ENCODE measurements at places on chromosomes 2 and 18.

- no peak for DNase-seq
These were observed 40.5 kb upstream of the AP1S3 start for GRCh38 chr2:223877721-223878410.

DNA sequence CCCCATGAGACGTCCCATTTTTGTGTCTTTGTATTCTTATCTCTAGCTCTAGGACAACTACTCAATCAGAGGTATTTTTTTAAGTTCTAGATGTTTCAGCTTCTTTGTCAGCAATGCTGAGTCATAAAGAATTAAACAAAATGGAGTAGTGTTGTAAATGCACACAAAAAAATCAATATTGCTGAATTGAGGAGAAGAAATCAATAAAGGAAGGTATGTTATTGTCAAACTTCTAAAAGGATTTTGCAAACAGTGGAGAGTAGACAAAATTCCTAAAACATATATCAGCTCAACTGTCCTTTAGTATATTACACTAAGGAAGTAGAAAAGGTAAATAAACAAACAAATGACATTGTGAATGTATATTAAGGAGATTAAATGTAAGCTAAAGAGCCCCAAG lies 726.1 kb upstream of the NRXN1 start:
- DNase-seq = no peak

- DNase-seq = no peak
These were observed 64.9 kb downstream of the CDH2 start for GRCh38 chr18:28112056-28112470.

DNA sequence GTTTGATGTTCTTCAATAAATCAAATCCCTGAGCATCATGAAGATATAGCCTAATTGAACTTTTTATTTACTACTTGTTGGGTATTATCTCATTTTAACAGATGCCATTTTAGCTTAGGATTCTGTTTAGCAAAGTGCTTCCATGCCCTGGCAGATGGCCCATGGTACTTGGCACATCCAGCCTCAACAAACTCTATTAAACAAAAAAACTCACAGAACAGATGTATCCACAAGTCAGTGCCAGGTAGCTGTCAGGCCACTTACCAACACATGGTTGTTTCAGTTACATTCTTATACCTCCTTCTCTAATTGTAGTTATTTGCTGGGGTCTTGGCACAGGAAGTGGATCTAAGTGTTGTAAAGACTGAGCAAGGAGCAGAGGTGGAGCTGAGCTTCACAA lies 29.6 kb downstream of the GAD1 start:
- no peak for DNase-seq

DNA sequence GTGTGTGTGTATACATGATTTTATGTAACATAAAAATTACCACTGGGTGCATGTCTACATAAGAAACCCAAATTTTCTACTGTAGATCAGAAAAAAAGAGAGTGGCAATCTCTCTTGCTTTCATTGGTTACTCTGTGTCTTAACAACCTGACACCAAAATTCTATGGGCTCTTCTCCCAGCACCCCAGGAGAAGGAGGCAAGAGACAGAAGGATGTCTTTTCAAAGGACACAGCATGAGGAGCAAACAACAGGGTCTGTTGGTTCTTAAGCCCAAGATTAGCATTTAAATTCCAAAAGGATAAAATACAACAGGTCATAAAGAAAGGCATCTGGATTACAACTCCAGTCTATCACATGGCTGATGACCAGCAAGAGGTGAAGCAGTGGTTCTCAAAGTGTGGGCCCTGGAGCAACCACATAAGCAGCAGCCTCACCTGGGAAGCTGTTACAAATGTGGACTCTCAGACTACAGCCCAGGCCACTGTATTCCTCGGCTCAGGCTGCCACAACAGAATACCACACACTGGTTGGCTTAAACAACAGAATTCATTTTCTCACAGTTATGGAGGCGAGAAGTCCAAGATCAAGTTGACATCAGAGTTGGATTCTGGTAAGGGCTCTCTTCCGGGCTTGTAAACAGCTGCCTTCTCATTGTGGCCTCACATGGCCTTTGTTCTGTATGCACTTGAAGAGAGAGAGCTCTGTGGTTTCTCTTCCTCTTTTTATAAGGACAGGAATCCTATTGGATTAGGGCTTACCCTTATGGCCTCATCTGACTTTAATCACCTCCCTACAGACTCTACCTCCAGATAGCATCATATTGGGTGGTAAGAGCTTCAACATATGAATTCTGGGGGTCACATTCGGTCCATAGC lies 79.8 kb upstream of the RNF152 start:
- no peak for DNase-seq

- DNase-seq = no peak
These were observed 22.2 kb downstream of the SOWAHC start for GRCh38 chr2:109636317-109636716.

DNA sequence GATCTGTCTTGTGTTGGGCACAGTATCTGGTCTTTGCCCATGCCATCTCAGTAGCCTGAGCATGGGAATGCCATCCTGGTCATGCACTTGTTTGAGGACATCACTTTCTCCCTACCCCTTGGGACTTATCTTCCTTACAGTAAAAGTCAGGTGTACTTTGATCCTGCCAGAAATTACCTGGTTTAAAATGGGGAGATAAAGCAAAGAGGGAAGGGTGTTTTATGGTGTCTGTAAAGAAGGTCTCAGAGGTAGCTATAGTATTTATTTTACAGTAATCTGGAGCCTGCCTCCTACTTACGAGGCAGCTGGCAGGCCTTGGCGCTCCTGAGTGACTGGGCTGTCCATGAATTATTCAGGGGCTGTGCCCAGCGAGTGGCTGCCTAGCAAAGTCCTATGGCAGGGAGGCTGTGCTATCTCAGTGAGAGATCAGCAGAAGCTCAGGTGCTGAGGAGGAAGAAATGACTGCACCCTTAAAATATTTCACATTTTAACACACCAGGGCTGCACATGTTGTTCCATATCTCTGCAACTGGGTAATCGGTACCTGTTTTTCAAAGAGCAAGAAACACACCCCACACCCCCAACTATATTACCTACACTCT lies 93.9 kb downstream of the SPTBN1 start:
- no peak for DNase-seq

GRCh38 chr2:109619032-109619615 lies 5.0 kb downstream of the SOWAHC start:
- no peak for DNase-seq

GRCh38 chr2:27291865-27292264 lies 9.6 kb downstream of the TRIM54 start:
- no peak for DNase-seq

DNA sequence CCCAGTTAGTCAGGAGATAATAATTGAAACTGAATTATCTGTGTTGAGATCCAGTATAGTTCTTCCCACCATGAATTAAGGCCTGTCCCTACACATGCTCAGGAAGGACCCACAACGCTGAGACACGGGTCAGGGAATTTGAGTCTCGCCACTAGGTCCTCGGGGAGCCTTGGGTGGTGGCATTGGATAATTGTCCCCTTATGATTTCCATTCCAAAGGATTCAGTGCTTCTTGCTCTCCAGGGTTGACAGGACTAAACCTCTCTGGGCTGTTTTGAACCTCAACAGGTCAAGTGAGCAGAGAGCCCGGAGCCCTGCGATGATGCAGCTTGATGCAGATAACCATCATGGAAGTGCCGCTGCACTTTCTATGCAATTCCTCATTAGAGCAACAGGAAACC lies 253.7 kb upstream of the PXDN start:
- DNase-seq = no peak

DNA sequence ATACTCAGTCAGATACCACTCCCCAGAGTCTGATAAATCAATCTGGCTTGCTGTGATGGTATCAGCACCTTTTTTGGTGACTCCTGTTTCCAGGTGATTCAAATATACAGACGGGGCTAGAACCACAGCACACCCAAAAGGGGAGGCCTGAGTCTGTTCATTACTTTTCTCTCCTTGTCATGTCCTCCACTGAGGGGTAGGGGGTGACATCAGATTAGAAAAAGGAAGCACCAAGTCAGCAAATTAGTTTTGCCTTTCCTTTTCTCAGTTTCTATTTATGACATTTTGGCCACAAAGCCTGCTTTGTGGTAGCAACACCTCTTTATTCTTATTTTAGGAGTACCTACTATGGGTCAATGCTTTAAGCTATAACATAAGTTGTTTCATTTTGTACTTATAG lies 127.4 kb downstream of the CCDC102B start:
- DNase-seq = no peak

- no peak for DNase-seq
These were observed 170.3 kb upstream of the VRK2 start for GRCh38 chr2:57876313-57876712.

GRCh38 chr2:38260972-38261371 lies 116.1 kb downstream of the ATL2 start:
- no peak for DNase-seq

GRCh38 chr2:27849558-27850205 lies 40.5 kb downstream of the RBKS start:
- no peak for DNase-seq

- no peak for DNase-seq
These were observed 664.4 kb upstream of the SLC8A1 start for GRCh38 chr2:41116106-41116797.

DNA sequence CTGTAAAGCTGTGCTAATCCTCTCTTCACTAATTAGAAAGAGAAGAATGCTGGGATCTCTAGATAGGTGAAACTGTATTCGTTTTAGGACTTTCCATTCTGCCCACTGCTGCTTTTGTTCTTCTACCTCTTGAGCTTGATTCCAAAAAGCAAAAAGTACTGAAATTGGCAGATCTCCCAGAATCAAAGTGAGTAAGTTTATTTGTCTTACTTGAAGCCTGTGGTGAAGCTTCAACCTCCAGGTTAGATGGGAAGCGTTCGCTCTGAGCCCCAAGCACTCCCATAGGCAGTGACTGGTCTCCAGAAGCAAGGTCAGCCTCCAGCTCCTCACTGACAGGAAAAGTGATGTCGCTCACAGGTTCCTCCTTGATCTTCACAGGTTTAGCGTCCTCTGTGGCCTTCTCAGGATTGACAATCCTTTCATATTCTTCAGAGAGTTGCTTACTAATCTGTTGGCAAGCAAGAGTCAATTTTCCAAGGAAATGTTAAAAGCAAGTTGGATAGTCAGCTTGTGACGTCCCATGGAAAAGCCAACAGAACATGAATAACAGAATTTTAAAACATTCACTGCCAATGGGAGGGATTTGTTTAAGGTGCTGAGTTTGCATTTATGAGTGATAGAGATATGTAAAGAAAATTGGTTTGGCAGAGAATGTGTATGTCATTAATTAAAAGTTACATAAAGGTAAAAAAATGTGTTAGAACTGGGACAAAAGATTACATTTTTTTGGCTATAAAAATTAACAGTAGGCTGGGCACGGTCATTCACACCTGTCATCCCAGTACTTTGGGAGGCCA lies 8.1 kb downstream of the SUPT7L start:
- DNase-seq = no peak

DNA sequence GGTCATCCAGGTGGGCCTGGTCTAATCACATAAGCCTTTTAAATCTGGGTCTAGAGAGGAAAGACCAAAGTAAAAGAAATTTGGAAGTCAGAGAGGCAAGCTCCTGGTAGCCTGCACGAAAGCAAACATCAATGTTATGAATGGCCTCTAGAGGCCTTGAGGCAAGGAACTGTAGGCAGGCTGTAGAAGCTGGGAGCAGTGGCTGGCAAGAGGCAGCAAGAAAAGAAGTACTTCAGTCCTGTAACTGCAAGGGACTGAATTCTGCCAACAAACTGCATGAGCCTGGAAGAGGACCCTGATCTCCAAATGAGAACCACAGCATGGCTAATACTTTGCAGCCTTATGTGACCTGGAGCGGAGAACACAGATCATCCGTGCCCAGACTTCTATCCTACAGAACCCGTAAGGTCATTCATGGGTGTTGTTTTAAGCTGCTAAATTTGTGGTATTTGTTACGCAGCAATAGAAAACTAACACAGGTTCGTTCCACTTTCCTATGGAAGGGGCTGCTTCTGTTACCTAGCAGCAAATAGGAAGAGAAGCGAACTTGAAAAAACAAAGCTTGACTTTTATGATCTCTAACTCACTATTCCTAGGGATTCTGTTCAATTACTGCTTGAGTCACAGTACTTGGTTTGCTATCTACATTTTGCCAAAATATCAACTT lies 1.2 kb downstream of the IMMT start:
- no peak for DNase-seq

DNA sequence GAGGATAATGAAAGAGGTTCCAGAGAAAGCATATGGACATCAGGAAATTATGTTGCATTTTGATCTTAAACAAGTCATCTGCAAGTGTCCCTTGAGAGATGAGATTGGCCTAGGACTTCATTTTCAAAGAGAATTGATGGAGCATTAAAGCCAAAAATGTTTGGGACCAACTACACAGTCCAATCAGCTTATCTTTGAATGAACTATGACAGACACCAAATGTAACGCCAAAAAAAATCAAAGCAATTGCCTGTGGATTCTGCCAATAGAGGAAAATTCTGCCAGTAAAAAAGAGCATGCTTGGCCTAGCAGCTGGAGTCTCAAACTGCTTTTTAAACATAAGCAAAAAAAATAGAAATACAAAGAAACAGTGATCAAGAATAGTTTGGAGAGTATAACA lies 594.5 kb upstream of the CHAC2 start:
- no peak for DNase-seq

GRCh38 chr18:56873441-56874140 lies 222.4 kb downstream of the WDR7 start:
- peak; percentile 46 for DNase-seq
